Fibroblast of skin of right quadriceps (primary cell): ENCODE measurements at places on chromosomes 6 and 20.

- DNase-seq = no peak
Observed at GRCh38 chr6:9197726-9198125, 762.4 kb upstream of the SLC35B3 start.

- no peak for DNase-seq
Observed at GRCh38 chr6:143096403-143096802, 35.7 kb downstream of the AIG1 start.

GRCh38 chr20:45290677-45291355 lies 15.8 kb upstream of the RBPJL start:
- DNase-seq = peak; percentile 64

GRCh38 chr20:38747495-38748096 lies 664 bp upstream of the ACTR5 start:
- peak; percentile 6 for DNase-seq

DNA sequence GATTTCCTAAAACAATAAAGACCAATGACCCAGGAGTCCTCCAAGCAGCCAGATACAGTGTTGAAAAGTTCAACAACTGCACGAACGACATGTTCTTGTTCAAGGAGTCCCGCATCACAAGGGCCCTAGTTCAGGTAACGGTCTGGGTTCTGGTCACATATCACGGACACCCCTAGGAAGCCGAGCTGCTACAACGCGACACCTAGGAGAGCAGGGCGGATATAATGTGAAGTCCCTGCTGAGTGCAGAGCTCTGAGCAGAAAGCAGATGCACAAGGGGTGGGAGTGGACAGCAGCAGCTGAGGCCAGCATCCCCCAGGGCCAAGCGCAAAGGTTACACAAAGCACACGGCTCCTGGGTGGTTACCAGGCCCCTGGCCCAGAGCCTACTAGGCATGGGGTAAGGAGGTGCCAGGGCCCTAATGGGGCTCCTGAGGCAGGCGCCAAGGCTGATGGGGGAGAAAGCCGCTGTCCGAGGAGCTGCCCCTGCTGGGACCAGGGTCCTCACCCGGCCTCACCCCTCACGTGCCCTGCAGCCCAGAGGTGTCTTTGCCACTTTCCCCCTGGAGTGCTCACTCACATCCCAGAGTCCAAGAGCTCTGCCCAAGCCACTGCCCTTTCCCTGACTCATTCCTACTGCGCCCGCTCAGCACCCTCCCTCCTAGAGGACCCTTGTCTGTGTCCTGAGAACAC lies 8.4 kb downstream of the CST7 start:
- DNase-seq = no peak

DNA sequence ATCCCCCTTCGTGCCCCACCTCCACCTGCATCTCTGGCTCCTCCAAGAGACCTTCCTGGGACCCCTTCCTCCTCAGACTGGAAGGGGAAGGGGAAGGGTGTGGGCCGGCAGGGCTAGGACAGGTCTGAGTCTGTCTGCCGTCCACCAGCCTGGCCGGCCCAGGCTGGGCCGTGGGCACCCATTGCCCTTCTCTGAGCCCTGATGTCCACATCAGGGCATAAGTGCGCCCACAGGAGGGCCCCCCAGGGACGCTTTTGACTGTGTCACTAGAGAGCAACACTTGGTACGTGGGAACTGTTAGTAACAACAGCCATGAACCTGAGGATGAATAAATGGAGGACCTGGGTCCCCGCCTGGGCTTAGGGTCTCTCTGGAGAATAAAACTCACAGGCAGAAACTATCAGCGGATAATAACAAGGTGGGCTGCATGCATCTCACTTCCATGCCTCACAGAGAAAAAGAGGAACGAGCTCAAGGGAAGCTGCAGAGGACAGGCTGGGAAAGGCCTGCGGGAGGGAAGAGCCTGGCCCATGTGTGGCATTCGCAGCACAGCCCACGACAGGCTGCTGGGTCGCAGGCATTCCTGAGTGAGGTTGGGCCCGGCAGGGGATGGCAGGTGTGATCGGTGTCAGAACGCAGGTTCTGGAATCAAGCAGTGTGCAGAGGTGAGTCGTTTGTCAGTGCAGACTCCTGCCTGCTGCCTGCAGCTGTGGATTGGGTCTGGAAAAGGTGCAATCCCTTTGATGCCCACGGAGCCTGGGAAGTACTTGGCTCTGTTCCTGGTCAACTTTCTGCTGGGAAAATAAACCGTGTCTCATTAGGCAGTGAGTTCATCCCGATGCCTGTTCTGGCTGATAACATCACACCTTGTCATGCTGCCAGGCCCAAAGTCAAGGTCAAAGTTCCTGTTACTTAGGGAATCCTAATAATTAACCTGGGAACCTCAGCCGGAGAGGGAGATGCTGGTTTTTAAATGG lies 60.9 kb downstream of the BCAS4 start:
- no peak for DNase-seq

DNA sequence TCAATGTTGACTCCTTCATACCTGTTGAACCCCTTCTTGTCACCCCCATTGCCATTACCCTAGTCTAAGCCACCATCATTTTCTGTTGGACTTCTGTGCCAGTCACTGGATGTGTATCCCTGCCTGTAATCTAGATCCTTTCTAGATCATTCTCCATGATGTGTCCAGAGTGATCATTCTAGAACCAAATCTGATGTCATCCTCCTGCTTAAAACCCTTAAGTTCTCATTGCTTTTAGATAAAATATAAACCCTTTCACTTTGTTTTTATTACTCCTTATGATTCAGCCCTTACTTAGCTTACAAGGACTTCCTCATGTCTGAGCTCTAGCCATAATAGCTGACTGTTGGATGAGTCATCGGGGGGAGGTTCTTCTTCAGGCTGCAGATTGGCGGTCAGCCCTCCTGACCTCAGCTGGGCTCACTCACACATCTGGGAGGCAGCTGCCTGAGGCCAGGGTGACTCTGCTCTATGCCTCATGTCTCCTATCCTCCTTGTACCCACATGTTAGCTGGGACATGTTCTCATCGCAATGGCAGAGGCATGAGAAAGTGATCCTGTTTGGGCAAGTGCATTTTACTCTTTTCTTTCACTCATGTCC lies 287.6 kb downstream of the ESR1 start:
- peak; percentile 99 for DNase-seq

DNA sequence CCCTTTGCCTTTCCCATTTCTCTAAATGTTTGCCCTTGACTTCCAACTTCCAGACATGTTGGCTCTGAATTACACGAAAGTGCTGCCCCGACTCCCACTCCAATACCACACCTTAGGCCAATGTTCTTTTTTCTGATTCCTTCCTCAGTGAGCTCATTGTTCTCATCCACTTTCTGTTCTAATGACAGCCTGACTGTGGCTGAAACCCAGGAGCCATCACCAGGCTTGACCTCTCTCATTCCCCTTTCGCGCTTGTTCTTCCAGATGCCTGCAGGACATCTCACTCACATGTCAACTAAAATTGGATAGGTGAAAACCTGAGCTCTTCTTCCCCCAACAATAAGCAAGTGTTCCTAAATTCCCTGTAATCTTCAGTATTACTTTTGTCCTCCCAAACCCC lies 40.4 kb downstream of the PTPRK start:
- no peak for DNase-seq

GRCh38 chr6:136251394-136251793 lies 1.3 kb upstream of the MTFR2 start:
- DNase-seq = no peak

DNA sequence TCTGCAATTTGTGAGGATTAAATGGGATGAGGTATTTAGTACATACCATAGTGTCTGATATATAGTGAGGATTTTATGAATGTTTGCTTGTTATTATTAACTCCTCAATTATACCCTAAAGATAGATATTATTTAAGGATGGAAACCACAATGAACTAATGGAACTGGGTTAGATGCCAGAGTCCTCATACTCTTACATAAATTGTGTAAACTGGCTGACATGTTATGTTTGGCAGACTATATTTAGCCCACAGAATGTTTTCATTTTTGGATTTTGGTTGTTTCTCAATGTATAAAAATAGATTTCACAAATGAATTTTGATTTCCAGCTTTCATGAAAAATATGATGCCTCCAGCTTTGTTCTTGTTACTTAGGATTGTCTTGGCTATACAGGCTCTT lies 37.6 kb downstream of the HTR1B start:
- DNase-seq = peak; percentile 62

DNA sequence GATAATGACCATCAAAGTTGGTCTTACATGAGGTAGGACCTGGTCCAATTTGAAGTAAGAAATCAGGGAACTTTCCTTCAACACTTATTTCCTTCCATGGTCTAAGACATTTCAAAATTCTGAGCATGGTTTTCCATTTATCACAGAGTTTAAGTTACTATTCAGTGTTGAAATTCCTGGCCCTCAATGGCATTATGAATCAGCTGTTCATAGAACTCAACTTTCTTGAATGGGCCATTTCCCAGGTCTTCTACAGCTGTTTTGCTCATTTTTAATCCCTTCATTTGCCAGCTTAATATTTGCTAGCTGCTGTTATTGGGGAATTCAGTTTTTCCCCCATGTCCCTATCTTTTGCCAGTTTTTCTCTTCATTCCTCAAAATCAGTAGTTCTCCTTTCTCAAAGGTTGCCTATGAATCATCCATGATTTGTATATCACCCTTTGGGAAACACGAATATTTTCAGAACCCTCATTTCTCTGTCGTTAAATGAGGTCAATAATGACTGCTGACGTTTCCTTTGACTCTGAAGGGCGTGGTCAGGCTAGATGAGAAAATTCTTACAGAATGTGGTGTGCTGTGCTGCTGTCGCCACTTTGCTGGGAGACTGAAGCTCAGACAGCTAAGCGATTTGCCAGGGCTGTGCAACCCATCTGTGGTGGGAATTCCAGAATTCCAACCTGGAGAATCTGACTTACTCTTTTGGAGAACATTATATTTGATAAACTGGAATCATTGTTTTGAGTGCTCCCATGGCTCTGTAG lies 216.5 kb upstream of the FLRT3 start:
- peak; percentile 57 for DNase-seq

DNA sequence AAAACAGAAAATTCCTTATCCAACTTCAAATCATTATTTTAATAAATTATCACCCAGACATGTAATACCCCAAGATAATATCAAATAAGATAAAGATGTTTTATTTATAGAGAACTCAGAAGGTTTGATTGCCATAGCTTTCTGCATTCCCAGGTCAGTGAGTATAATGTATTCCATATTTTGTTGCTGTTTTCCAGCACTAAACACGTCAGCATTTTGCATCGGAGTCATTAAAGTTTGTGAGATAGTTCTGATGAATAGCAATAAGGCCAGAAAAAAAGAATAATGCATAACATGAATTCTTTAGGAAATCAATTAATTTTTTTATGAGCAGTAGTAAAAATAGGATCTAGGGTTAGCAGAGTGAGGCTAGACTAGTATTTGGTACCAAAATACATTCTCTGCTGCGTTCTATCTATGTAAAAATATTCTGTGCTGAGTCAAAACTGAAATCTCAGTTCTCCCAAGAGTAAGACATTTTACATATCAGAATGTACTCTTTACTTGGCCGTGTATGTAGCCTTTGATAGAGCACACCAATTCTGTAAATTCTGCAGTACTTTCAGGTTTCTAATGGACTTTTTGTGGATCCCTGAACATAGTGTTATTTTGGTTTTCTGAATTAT lies 269.9 kb upstream of the AGPAT4 start:
- peak; percentile 48 for DNase-seq

- no peak for DNase-seq
Observed at GRCh38 chr6:157853018-157853805, 30.2 kb downstream of the SNX9 start.

DNA sequence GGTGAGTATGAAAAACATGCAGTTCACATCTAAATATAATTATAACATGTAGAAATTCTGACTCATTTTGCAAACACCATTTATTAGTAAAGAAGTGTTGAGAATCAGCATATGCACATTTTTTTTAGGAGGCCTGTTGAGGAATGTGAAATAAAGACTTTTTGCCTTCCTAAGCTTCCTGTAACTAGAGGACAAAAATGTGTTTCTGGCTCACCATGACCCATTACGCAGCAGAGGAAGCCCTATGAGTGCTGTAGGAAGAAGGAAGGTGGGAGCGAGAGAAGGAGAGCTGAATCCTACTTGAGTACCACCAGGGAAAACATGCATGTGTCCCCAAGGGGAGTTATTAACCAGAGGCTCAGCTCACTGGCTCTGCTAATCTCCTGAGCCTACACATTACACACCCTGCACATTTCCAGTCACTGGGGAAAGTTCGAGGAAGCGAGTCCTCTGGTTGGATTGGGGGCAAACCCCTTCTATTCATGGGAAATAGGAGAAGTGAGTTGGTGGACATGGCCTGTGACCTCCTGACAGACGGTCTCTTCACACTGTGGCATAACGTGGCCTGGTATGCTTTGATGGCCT lies 540.5 kb upstream of the JAG1 start:
- peak; percentile 65 for DNase-seq

- peak; percentile 39 for DNase-seq
Observed at GRCh38 chr20:11952639-11953038, 34.9 kb downstream of the BTBD3 start.

DNA sequence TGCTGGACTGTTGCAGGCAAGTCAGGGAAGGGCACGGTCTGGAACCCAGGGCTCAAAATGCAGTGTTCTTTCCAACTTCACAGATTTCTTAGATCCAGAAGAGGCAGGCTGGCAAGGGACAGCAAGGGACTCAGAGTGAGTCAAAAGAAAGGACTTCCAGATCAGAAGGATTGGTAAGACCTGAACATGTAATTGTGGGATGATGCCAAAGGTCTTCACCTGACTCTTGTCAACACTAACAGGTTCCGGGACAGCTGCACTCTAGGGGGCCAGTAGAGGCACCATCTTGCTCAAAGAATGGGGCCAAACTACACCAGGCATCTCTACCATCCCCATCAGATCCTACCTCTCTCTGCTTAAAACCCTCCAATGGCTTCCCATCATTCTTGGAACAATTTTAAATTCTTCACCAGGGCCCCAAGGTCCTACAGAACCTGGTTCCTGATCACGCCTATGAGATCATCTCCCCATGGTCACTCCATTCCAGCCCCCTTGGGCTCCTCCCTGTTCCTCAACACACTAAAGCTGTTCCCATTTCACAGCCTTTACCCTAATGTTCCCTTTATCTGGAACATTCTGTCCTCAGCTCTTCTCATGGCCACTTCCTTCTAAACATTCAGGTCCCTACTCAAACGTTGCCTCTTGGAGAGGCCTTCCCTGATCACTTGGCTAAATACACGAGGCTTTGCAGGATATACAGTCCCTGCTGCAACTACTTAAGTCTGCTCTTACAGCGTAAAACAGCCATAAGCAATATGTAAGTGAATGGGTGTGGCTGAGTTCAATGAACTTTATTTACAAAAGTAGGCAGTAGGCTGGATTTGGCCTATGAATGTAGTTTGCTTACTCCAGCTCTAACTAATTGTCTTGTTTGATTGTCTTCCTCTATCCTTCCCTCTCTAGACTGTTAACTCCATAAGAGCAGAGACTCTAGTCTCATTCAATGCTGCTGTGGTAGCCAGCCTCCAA lies 29.6 kb upstream of the TTPAL start:
- no peak for DNase-seq

- no peak for DNase-seq
Observed at GRCh38 chr6:89351671-89352277, 748 bp downstream of the UBE2J1 start.
